ENCODE measurements at places on chromosomes 11 and 22. TPM values are rescaled to one million over a fixed set of nuclear protein-coding genes. Genes with fewer than 3 reads are reported as not detected.

- no peak for DNase-seq
These were observed 98.9 kb upstream of the SLC5A12 start for GRCh38 chr11:26820739-26821138.

DNA sequence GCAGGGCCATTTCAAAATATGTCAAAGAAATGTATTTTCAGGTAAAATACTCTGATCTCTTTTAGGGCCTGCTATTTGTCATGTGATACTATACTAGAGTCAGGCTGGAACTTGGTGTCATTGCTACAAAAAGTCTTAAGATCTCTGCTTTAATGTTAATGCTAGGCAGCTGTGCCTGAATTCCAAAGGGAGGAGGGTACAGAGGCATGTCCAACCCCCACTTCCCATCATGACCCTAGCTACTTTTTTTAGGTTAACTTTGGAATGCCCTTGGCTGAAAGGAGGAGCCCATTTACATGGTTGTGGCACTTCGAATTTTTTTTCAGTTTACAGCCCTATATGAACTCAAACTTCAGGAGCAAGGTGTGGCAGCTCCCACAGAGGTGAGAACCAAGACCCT lies 58.1 kb downstream of the OSBP2 start:
- no peak for DNase-seq

- no peak for DNase-seq
These were observed 603 bp downstream of the ESRRA start for GRCh38 chr11:64305691-64306562.

- no peak for DNase-seq
These were observed 11.5 kb upstream of the YWHAH start for GRCh38 chr22:31932863-31933262.

DNA sequence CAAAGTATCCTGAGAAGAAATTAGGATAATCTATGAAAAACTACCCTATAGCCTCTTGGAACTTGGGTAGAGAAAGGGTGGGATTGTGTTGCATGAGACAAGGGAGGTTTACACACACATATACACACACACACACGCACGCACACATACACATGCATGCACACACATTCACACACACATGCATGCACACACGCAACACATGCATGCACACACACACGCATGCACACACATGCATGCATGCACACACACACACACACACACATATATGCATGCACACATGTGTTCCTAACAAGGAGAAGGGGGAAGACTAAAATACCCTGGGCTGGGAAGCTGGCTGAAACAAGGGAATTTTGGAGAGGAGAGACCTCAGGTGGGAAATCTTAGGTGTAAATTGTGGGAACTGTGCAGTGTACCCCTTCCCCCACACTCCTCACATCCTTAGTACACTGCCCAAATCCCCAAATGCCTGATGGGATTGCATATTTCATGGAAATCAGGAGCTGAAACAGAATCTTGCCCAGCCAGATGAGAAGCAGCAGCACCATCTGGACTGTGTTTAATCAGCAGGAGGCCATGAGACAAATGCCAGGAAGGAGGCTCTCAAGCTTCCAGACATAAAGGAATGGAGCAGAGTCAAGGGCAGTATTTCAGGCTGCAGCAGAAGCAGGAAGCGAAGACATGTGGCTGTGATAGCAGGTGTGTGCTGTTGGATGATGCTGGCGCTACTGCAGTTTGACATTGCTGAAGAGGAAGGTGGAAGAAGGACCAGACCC lies 14.6 kb upstream of the POLD3 start:
- DNase-seq = no peak

DNA sequence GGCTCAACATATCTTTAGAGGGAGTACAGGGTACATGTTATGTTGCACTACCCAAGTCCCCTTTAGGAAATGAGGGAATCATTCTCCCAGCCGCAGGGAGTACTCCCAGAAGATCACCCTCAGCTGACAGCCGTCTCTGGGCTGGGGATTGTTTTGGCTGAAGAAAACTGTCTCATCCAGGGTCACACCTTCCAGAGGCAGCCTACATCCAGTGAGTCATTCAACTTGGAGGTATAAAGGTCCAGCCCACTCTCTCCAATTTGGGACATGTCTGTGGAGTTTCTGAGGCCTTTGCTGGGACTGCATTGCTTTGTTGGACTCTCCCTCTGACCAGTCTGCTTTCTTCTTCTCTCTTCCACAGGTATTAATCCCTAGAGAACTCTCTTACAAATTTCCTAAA lies 42.1 kb downstream of the RASSF10 start:
- no peak for DNase-seq

DNA sequence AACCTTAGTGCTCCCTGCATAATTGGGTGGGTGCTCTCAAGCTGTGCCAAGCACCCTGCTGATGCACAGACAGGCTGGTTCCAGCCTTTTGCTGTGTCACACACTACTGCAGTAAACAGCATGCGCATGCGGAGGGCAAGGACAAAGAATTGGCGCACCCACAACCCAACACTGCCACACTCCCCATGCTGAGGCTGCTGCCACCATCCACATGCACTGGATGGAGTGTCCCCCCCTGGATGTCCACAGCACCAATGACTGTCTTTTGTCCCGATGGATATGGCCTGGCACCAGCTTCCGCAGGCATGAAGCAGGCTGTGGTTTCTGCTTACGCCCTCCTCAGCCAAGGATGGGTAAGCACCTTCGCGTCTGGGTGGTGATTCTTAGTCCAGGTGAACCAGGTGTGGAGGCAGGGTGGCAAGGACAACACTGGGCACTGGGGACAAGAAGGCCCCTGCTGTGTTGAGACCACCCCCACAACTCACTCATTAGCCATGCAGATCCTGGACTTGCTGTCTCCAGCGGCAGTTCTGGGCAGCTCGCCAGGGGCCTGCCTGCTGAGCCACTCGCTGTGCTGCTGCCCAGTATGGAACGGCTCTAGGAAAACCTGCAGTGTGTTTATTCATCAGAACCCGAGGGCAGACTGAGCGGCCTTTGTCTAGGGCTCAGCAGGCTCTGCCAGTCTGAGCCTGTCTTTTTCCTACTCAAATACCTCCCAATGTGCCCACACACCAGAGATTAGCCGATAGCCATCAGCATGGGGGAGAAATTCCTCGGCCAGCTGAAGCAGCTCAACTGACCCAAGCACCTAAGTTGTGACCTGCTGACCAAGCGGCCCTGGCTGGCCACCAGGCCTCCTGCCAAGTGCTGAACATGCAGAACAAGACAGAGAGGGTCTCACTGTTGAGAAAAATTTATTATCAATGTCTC lies 8.2 kb upstream of the NAP1L4 start:
- DNase-seq = no peak

DNA sequence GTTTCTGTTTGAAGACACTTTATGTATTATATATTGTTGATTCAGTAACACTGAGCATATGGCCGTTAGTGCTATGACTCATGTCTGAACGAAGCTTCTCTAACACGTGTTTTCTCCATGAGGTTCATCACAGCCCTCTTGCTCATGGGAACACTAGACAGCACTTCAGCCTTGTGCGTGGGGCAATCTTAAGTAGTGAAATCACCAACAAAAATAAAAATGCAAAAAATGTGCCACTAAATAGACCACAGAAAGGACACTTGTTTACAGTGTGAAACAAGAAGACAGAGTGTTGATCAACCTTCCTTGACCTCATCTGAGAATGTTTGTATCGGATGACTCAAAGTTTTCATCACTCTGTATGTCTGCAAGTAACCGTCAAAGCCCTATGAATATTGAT lies 94.5 kb downstream of the FDX1 start:
- DNase-seq = no peak

- DNase-seq = no peak
These were observed 36.8 kb upstream of the GRIA4 start for GRCh38 chr11:105573091-105573490.

DNA sequence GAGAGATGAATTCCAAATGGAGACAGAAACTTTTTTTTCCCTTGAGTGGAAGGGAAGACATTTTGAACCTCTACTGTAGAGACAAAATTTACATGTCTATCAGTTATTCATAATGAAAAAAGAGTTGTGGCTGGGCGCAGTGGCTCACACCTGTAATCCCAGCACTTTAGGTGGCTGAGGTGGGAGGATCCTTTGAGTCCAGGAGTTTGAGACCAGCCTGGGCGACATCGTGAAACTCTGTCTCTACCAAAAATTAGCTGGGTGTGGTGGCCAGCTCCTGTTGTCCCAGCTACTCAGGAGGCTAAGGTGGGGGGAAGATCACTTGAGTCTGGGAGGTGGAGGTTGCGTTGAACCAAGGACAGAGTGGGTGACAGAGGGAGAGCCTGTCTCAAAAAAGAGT lies 4.1 kb downstream of the EED start:
- no peak for DNase-seq

GRCh38 chr22:42324990-42325710 lies 54.7 kb upstream of the TCF20 start:
- DNase-seq = no peak

GRCh38 chr11:112555491-112556364 lies 295.1 kb upstream of the PLET1 start:
- peak; percentile 82 for DNase-seq

DNA sequence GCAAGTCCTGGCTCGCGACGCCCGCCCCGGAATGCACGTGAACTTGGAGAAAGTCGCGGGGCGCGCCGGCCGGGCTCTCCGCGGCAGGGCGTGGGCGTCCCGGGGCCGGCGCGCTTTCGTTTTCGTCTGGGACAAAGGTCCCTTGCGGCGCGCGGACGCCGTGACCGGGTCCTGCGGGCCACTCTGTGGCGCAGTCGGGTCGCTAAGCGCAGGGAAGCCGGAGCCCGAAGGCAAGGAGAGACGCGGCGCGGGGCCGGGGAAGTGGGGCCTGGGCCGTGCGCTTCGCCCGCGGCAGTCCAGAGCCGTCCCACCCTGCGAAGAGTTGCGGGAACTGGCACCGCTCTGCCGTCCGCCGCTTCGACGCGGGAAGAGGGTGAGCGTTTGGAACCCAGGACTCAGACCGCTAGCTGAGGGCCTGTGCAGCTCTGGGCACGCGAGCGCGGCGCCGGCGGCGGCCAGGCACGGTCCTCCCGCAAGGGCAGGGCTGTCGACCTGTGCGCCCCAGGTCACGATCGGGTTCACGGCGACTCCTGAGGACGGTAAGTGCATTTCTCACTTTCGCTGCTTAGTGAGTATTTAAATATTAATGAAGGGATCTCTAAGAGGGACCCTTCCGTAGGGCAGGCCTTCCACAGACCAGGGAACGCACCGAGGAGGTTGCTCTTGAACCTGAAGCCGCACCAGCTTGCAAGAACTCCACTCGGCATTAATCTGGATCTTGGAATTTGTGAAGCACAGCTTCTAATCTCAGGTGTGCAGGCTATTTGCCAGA lies 78.0 kb upstream of the PPARA start:
- peak; percentile 72 for DNase-seq

- DNase-seq = no peak
These were observed 1.0 kb downstream of the RTN3 start for GRCh38 chr11:63682066-63683021.

DNA sequence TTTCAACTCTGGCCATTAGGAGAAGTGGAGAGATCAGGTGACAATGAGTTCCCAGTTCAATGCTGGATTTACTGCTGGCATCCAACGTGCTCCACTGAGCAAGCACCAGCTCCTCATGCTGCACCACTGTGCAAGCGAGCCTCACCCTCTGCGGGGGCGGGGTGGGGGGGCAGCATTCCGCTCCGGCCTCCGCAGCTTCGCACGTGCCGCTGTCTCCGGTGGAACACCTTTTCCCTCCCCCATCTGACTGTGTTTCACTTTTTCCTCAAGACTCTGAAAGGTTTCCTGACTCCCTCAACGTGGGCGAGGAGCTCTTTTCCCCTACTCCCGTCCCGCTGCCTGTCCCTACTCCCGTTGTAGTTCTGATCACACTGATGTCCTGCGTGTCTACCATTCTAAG lies 835 bp upstream of the RHOD start:
- DNase-seq = no peak

GRCh38 chr11:32266601-32267000 lies 168.7 kb downstream of the WT1 start:
- no peak for DNase-seq

GRCh38 chr11:11318961-11319360 lies 34.1 kb downstream of the CSNK2A3 start:
- DNase-seq = no peak

The PKNOX2 gene
- 17.0 TPM for polyA plus RNA-seq

The ART1 gene
- 0.33 TPM for polyA plus RNA-seq

The TALDO1 gene
- 114 TPM for polyA plus RNA-seq

The KRTAP5-10 gene
- polyA plus RNA-seq = not detected

The MUC2 gene
- polyA plus RNA-seq = 0.03 TPM

The TRIM21 gene
- polyA plus RNA-seq = 27.4 TPM

Data from left lung (tissue), 14 donors.